Activated CD8-positive, alpha-beta T cell treated with anti-CD3 and anti-CD28 coated beads, Interleukin-2, amount 10 ng/mL, durations not matched to agents 7 days and 5 days (primary cell): ENCODE measurements at places on chromosomes 3 and 15. TPM values are rescaled to one million over a fixed set of nuclear protein-coding genes. Genes with fewer than 3 reads are reported as not detected.

DNA sequence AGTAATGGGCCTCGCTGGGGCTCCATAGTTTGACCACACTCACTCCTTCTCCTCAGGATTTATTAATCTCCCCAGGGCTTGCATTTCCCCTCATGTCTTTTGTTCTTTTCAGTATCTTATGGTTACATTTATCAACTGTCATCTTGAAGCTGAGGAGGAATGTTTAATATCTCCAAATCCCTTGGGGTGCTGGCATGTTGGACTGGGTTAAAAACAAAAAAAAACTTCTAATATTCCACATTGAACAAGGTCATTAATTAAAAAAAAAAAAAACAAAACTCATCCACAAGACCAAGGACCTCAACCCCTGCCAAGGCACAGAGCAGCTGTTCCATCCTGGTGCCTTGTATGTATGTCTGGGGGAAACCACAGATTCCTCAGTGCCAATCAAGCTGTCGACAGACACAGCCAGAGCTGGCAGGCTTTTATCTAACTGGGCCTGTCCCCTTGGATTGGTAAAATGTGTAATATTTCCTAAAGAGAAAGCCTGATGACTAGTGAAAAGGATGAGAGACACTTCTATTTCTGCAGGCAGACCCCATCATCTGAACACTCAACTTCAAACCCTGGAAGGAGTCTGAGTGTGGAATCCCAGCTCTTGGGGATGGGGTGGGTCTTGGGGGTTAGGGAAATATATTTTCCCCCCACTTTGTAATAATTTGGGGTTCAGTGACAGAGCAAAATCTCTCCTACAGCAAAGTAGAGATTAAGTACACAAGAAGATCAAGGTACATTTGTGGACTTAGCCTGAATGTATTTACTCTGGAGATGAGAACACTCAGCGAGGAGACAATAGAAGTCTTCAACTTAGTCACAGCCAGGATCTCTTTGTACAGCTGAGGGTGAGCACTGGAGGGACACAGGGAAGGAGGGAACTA is 69.1 kb downstream of the TTC23 start:
- DNase-seq: no peak

DNA sequence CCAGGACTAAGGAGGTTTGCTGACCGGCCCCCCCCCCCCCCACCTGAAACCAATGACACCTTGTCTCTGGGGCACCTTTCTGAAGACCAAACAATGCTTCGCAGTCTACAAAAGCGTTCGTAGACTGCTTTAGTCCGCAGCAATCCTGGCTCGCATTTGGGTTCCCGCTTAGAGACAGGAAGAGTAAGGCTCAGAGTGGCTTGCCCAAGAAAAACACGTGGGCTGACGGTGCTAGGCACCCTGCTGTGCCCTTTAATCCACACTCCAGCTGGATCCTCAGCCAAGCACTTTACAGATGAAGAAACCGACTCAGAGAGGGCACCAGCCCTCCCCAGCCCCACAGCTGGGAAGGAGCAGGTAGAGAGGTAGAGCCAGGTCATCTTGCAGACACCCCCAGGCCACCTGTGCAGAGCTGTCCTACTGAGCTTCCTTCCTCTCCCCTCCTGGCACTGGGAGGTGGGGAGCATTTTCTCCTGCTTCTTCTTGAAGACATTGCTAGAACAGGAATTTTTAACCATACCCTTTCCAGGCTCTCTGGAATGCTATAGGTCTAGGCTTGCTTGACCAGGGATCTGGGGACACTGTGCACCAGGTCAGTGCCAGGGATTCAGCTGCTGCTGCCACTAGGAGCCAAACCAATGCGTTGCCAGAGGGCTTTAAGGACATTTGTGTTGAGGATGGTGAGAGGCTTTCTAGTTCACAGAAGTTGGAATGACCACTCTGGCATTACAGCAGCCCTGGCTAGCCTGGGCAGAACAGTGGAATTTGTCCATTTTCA is 1.0 kb upstream of the KLF15 start:
- no peak for DNase-seq

- DNase-seq: no peak
These were observed 39.0 kb downstream of the TAMM41 start for GRCh38 chr3:11807686-11808085.

DNA sequence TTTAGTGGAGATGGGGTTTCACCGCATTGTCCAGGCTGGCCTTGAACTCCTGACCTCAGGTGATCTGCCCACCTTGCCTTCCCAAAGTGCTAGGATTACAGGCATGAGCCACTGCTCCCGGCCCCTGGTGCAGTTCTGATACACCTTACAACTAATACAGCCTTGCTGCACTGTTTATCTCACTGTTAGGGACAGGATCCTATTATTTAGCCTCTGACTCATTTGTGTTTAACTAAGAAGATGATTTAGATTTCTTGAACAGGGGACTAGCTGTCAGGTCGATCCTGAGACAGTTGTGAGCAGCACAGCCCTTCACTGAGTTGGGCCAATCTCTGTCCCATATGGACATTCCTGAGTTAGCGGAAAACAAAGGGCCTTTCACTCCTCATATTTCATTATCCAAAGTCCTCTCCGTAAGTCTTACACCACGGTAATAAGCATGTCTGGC is 19.2 kb downstream of the GYG1 start:
- no peak for DNase-seq

ZNF280D gene
- total RNA-seq: 17.5 TPM

SCN5A gene
- 0.37 TPM for total RNA-seq

NMD3 gene
- total RNA-seq: 44.6 TPM

DNA sequence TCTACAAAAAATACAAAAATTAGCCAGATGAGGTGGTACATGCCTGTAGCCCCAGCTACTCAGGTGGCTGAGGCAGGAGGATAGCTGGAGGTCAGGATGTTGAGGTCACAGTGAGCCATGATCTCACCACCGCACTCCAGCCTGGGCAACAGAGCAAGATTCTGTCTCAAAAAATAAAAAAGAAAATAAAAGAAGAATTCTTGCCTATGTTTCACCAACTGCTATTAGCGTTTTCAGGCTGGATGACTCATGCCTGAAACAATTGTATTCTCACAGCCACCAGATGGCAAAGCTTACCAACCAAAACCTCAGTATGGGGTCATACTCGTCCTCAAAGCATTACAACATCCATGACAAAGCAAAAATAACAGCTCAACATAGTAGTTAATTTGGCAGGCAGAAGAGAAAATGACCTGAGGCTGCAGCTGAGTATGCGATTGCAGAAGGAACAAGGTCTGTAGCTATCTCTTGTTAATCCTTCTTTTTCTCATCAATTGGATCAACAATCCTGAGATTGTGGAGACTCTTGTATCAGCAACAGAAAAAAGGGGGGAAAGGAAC is 52.2 kb downstream of the TP53BP1 start:
- peak; percentile 64 for DNase-seq

DNA sequence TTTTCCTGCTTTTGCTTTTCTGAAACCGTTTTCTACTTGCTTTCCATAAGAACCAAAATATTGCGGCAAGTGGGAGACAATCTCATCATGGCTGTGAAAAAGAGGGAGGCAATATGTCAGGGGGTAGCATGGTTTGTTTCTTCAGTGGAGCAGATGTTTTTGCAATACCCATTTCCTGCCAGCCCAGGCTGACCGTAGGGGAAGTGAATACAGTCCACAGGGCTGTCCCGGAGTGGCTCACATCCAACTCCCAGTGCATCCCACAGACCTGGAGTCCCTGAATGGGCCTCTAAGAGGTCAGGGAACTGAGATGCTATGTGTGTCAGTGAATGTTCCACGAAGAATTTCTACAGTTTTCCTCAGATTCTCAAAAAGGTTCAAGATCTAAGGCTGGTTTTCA is 69.6 kb downstream of the EPHB1 start:
- DNase-seq: no peak

TMCO5A gene
- total RNA-seq: not detected

DNA sequence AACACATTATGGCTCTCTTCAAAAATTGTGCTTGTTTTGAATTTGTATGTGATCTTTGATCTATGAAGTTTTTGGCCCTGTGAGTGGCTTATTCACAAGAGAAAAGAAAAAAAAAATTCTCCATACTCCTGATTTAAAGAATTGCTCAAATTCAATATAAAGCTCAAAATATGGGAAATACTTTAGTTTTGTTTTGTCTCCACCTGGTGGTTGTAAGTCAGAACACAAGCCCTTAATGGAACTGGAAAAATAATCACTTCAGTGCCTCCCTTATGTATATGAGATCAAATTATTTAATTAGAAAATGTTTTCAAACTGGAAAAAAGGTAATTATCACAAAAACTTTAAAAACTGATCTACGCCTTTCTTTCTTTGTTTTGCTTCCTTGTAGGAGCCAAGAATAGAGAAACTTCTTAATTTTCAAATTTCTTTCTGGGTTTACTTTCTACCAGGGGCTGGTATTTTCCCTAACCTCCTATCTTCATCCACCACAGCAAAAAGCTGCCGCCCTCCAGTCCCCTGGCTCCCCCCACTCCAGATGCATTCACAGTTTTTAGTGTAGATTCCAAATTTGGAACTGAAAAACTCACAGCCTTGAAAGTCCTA is 50.6 kb downstream of the SERP1 start:
- DNase-seq: no peak

- no peak for DNase-seq
These were observed 23.9 kb downstream of the NIT2 start for GRCh38 chr3:100358413-100358812.

GRCh38 chr3:8421267-8421666 is 80.4 kb upstream of the LMCD1 start:
- DNase-seq: no peak

DNA sequence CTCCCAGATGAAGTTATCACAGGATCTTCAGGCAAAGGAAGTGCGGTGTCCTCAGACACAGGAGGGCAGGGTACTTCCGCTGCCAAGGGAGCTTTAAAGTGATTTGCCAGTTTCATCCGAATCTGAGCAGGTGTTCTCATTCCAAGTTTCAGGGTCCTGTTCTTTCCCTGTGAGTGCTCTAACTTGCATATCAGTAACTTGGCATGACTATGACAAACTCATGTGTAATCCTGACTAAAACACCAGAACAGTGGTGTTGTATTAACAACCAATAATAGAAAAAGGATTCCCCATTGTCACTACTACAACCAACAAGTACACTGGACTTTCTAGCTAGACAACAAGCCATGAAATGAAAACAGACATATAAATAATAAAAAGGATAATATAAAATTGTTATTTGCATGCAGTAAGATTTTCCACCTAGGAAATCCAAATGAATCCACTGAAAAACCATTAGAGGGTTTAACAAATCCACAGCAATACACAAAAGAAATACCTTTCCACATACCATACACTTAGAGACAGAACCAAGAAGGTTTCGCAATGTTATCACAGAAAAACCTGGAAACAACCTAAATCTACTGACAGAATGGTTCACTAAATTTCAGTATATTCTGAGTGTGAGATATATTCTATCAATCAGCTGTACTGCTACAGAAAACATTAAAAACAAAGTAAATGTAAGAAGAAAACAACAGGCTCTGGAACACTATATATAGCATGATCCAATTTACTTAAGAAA is 40.9 kb upstream of the RPL35A start:
- DNase-seq: no peak

C15orf62 gene
- 1.2 TPM for total RNA-seq

DNA sequence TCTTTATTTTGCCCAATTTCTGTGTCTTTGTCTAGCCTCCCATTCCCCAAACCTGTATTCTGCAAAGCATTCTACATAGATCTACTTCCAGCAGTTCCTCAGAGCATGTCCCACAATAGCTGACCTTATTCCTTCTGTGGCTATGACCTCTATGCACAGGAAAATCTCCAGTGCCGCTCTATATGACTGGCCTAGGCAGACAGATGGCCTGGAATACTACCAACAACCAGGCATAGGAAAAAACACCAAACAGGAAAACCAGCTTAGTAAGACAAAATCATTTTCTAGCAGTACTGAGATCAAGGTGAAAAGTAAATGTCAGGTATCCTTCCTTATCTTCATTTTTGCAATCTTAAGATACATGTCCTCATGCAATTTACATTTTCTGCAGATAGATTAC is 1115.0 kb downstream of the IGSF11 start:
- DNase-seq: no peak

TM4SF18 gene
- total RNA-seq: not detected

DNA sequence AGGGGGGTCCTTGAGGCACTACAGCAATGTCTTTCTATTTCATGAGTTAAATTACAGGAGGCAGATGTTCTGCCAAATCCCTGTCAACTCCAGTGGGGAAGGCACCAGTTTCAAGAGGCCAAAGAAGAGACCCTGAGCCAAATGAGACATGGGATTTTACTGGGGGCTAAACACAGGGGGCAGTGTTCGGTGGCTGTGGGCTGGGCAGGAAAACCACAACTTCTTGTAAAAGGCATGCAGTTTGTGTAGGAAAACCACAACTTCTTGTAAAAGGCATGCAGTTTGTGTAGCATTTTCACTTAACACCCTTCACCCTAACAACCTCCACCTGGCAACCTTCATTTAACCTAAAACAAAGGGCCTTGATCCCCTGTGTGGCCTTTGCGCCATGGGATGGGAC is 61.0 kb downstream of the POLR2M start:
- no peak for DNase-seq

- no peak for DNase-seq
These were observed 177.2 kb downstream of the ITPR1 start for GRCh38 chr3:4670352-4670751.

GRCh38 chr15:85832394-85832793 is 37.7 kb upstream of the KLHL25 start:
- DNase-seq: no peak

GRCh38 chr15:77421370-77421700 is 647 bp downstream of the HMG20A start:
- peak; percentile 46 for DNase-seq

DNA sequence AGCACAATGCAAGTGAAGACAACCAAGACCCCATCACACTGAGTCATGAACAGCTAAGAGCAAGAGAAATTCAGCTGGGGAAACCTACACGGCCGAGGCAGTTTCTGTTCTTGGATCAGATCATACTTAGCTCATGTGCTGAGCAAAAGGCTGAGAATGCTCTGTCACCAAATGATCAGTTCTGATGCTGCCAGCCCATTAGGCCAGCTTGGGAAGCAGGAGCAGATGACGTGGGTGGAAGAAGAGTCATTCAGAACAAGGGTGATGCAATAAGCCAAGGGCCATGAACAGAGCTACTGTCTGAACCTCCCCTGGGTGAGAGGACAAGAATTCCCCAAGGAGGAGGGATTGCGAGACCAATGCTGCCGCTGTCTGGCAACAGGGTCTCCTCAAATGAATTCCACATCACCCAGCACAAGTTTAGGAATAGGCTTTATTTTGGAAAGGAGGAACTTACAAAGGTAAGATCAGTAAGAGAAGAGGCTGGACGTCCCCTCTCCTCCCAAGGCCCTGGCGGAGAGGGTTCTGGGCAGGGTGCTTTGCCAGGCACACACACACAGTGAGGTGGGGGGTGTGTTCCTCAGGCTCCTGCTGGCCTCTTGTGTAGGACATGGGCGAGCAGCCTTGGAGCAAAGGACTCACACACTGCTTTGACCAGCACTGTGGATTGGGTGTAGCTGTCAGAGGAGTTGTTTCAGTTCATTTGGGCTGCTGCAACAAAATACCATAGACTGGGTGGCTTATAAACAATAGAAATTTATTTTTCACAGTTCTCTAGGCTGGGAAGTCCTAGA is 65.6 kb upstream of the CTXND1 start:
- no peak for DNase-seq
